ENCODE measurements at places on chromosomes 3 and 15.

DNA sequence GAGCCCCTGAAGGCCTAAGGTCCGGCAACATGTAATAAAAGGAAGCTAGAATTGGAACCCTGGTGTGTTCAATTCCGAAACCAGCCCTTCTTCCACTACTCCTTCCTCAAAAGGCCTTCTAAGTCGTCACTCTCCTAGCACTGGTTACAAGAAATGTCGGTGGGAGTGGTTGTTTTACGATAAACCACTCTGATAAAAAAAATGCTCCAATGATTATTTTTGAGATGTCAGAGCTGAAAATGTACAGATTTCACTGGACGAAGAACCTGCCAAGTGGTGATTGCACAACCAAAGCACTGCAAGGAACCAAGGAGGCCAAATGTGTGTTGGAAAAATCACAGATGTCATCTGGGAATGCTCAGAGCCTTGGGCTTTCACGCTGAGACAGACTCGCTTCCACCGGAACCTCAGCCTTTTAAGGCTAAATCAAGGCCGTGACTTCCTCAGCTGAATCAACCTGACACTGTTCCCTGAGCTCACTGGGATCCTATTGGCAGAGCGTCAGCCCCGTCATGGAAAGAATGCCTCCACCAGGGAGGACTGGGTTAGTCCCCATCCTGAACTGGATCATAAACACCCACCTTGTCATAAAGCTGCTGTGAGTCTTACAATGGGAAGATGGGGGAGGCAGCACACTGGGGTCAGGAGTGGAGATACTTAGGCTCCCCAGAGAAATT, 108.1 kb upstream of the THBS1 start:
- DNase-seq: no peak

- DNase-seq: no peak
Observed at GRCh38 chr3:141114816-141115460, 63.8 kb downstream of the SPSB4 start.

- peak; percentile 97 for DNase-seq
Observed at GRCh38 chr3:138594150-138594934, at the start of gene CEP70. CEP70 (minus strand) TSS chr3:138594260; CDS start chr3:138572927, 21,333 bp downstream.

DNA sequence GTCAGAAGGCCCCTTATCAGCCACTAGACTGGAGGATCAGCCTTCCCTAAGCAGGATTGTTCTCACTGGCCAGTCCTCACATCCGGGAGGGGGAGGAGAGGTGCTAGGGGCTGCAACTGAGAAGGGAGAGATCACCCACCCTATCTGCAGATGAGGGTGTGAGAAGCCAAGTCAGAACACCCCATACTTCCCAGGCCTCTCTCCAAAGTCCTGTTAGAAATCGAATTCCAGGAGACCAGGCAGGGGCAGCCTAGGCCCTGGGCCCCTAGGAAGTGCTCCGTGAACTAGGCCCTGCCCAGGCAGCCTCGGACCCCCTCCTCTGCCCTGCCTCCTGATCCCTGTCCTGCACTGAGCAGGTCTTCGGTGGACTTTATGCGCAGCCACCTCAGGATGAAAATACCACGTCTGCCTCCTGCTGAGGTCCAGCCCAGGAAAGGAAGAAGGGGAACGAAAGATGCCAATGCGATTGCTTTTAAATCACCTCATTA, 933 bp downstream of the DZIP1L start:
- DNase-seq: no peak

GRCh38 chr15:41503669-41504010, 10.0 kb downstream of the ITPKA start:
- no peak for DNase-seq

DNA sequence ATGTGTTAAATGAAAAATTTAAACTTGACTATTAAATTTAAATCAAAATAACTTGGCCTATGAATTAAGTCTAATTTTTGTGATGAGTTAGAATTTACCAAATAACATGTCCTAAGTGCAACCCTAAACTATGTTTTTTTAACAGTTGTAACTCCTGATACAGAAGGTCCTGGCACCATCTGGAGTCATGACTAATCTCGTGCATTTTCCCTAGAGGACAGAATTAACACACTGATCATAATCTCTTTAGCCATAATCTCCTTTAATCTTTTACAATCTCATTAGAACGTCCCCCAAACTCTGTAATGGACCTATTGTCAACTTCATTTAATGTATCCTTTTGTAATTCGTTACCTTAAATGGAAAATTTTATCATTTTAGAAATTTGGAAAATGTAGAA, 100.6 kb downstream of the SUCNR1 start:
- peak; percentile 80 for DNase-seq

DNA sequence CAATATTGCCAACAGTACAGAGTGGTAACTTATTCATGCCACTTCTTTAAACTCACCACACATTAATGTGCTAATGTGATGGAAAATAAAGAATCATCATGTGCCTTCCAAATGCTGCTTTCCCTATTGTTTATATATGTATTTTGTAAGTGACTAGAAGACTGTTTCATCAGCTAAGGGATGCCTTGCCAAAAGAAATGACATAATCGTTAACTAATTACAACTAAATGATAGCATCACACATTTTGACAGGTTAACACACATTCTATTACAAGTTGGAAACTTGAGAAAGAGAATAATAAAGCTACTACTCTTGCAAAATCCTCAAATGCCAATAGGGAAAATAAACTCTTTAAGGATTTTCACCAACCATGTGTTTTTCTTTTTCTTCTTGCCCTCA, 329.9 kb upstream of the AGTR1 start:
- no peak for DNase-seq

GRCh38 chr3:176650478-176650877, 546.8 kb downstream of the TBL1XR1 start:
- no peak for DNase-seq

DNA sequence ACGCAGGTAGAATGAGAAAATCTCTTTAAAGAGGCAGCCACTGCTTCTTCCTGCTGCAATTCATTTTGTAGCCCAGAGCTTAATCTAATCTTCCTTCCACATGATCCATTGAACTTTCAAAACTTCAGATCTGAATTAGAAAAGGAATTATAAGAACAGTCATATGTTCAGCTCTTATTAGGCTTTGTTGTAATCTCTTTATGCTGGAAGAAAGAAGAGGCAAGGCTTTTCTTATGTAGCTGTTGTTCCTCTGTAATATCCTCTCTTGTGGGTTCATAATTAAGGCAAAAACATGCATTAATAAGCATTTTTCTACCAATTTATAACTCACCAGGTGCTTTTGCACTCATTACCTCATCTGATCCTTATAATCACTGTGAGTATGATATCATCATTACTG, 634.9 kb upstream of the CFAP20DC start:
- no peak for DNase-seq

DNA sequence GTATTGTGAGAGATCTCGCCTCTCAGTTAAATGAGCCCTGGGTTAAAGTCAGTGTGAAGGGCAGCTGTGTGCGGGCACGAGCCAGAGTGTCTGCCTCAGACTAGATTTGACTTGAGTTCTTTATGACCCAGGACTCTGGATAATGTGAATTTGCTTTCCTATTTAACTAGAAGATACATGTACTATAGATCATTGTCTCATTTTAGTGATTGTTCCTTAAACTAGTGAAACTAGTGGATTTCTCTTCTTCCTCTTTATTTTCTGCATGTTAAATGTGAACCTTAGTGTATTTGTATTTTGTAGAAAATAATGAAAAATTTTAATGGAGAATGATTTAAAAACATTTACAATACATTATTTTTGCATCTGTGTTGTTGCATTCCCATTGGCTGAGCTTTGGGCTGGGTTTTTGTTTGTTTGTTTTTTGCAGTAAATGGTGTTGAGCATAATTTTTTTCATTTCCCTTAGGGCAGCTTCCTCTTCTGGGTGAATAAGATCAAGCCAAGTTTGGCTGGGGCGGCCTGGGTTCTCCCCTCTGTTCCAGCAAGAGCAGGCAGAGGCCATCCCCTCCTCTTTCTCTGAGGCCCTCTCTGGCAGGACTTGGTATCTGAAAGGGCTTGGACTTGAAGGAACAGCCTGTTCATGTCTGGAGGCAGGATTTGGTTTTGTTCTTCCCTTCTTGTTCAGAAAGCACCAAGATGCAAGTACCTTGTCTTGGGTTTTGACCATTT, 15.0 kb downstream of the GCSAM start:
- DNase-seq: no peak

DNA sequence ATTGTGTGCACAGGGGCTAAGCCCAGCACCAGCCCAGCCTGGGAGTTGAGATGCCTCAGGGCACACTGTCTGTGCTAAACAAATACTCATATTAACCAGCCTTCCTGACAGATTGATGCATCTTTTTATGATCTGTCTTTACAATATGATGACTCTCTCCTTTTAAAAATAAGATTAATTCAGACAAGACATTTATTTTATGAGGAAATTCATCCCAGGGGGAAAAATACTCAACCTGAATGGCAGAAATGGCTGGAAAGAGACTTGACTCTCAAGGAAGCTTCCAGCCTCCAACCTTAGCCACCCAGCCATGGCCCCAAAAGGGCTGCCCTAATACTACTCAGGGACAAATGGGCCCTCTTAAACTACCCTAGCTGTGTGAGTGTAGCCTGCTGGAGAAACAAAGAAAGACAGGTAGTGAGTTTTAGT, 46.9 kb downstream of the NOX5 start:
- DNase-seq: no peak

GRCh38 chr3:47070770-47071169, 91.3 kb downstream of the NBEAL2 start:
- DNase-seq: no peak

DNA sequence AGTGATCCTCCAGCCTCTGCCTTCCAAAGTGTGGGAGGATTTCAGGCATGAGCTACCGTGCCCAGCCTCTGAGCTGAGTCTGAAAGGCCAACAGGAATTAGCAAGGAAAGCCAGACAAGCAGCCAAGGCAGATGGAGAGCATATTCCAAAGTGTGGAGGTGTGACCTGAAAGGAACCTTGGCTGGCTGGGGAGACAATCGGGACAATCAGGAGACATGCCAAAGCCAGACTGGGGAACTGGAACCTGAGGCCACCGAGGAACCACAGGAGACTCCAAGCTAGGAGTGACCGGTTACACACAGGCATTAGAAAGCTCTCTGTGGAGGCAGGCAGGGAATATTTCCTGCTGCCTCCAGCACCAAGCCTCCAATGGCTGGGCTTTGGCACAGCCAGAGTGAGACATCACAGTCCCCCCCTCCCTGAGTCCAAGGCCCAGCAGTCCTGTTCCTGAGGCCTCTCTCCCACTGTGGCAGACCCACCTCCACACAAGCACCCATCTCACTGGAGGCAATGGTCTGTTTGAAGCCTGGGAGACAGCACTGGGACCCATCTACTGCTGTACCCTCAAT, 4.5 kb upstream of the C15orf39 start:
- DNase-seq: no peak

- DNase-seq: no peak
Observed at GRCh38 chr3:98449606-98450193, 13.3 kb upstream of the OR5K1 start.

DNA sequence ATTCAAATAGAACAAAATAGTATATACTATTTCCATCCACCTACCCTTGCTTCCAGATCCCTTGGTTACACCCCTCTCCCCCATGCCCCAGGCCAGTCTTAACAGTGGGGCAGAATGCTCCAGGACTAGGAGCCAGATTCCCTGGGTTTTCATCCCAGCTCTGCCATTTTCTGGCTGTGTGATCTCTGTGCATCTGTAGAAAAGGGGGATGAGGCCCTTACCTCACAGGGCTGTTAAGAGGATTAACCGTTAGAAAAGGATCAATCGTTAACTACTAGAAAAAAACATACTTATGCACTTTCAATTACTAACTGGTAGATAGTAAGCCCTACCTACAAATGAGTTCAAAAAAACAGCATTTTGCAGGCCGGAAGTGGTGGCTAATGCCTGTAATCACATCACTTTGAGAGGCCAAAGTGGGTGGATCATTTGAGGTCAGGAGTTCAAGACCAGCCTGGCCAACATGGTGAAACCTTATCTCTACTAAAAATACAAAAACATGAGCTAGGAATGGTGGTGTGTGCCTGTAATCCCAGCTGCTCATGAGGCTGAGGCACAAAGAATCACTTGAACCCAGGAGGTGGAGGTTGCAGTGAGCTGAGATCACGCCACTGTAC, 11.7 kb downstream of the EBLN2 start:
- no peak for DNase-seq

- no peak for DNase-seq
Observed at GRCh38 chr3:176562331-176562730, 635.0 kb downstream of the TBL1XR1 start.
